Psoas muscle (tissue), 8 donors: ENCODE measurements at places on chromosomes 13 and 19.
A peak's percentile ranks its signal among the peaks of the same experiment; 100 is the strongest.

DNA sequence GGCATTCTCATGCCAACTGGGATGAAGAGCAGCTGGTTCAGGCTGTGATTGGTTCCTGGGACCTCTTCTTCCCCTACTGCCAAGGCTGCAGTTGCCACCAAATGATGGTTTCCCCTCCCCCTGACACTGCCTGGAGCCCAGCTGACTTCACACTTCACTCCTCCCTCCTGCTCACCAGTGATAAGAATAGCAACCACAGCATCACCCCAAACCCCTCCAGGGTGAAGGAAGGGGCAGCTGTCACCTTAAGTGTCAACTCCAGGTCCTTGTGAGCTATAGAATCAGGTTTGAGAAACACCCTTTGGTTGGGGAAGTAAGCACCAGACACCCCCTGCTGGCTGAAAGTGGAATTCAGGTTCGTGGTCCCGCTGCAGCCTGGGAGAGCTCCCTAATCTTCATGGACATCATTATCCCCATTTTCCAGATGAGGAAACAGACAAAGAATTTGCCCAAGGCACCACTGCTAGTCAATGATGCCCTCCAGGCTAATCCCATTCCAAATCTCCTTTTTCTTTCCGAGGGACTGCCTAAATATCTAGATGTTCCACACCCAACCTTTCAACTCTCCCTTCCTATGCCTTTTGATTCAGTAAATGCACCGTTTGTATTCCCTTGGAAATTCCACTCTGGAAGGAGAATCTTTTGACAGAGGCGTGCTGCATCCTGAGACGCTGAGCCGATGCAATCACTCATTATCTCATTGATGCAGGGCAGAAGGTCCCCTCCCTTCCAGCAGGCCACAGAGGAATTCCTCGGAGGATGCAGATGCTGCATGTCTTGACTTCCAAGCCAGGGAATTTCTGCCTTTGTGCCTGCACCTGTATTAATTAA is 50.6 kb upstream of the UQCRFS1 start:
- DNase-seq: peak; percentile 51

GRCh38 chr13:76725211-76725610 is 161.0 kb downstream of the KCTD12 start:
- DNase-seq: no peak

DNA sequence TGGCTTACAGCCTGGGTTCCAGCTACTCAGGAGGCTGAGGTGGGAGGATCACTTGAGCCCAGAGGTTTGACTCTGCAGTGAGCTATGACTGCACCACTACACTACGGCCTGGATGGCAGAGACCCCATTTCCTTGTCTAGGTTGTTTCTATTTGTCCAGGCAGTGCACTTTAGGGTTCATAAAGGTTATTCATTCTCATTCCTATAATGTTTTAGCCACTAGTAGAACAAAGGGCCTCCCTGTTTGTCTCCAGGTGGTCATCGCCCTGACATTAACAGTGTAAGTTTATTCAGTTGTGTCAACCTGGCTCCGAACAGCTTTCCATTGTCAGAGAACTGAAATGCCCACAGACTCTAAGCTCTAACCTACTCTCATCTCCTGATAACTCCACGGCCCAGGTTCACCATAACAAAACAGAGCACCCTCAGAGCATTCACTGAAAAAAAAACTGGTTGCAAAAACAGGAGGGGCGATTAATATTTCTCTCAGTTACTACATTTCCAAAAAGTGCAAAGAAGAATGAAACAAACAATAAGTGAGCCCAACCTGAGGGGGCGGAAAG is 37.1 kb downstream of the SMAD9 start:
- no peak for DNase-seq

- no peak for DNase-seq
Observed at GRCh38 chr13:96783057-96783456, 211.2 kb downstream of the OXGR1 start.

GRCh38 chr19:18419699-18420460 is 682 bp downstream of the SSBP4 start:
- DNase-seq: peak; percentile 66

DNA sequence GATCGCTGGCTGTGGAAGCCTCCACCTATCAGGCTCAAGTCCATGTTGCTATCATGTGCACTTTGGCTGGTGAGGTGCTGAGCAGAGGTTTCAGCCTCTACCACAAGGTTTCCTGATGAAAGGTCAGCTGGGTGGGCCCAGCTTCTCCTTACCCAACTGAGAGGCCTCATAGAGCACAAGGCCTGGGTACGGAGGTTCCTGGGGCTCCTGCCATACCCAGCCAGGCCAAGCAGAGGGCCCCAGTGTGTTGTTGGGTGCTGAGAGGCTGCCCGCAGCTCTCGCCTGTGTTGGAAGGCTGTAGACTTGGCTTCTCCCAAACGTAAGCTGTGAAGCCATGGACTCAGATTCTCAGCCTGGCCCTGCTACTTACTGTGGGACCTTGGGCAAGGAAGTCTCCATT is 28.2 kb downstream of the ACTN4 start:
- DNase-seq: peak; percentile 50

GRCh38 chr13:103884101-103884723 is 818.0 kb upstream of the SLC10A2 start:
- no peak for DNase-seq
